ENCODE measurements at places on chromosomes 3 and 15. TPM values are rescaled to one million over a fixed set of nuclear protein-coding genes. Genes with fewer than 3 reads are reported as not detected.

COL6A5 gene
- polyA plus RNA-seq, result not detected

- no peak for DNase-seq
These were observed 127.2 kb downstream of the NFKBIZ start for GRCh38 chr3:101976473-101976872.

DNA sequence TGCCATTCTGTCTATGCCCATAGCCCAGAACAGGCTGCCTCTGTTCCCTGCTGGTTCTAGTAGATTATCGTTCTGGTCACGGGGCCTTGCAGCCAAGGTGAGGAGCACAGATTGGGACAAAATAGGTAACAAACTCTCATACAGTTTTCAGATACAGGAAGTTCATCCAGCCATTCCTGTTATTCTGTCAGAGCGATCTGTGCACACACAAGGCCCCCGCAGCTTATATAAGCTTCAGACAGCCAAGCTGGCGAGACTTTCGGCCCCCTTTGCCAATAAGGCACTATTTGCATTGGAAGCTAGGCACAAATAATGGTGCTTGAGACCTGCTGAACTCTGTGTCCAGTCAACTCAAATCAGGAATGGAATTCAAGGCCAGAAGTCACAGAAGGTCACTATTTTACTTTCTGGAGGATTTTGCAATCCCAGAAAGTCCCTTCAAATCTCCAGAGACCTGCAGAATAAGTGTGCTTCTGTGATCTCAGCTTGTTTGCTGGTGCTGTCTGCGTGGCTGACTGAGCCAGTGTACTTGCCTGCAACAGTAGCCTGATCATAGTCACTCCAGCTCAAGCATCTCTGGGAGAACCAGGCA is 69.4 kb downstream of the BFSP2 start:
- no peak for DNase-seq

GRCh38 chr3:161093895-161094294 is 11.3 kb downstream of the B3GALNT1 start:
- DNase-seq, result no peak

DNA sequence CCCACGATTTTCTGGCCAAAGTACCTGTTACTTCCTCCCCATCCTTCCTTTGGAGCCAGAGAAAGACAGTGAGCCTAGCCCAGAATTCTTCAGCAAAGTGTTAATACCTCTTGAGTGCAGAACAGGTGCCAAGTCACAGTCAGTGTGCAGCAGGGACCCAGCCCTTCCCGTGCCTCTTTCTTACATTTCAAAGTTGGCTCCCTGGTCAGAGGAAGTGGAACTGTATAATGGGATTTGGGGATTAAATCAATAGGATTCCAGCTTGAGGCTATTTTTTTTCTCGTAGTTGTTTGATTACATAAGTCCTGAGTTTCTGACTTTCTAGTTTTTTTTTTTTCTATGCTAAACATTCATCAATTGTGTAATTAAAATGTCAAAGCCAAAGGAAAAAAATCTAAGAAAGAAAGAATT is 52.6 kb upstream of the ABHD10 start:
- no peak for DNase-seq

DNA sequence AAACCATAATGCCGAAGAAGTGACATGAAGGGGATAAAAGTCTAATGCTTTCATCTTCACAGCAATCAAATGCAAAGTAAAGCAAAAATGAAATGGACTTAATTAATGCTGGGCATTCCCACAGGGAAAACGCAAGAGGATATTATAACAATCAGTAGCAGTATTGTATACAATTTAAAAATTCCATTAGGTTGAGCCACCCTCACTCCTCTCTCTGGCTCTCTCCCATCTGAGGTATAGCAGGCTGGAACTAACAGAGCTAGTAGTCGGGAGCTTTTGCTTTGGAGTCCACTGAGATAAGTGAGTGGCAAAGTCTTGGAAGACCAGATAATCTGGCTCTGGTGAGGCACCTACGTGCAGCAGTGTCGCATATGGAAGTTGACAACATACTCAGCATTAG is 33.9 kb downstream of the DET1 start:
- DNase-seq, result no peak

GRCh38 chr3:122929188-122930062 is 98.1 kb downstream of the SEMA5B start:
- DNase-seq, result no peak

- no peak for DNase-seq
These were observed 35.5 kb downstream of the FAH start for GRCh38 chr15:80188251-80188650.

DNA sequence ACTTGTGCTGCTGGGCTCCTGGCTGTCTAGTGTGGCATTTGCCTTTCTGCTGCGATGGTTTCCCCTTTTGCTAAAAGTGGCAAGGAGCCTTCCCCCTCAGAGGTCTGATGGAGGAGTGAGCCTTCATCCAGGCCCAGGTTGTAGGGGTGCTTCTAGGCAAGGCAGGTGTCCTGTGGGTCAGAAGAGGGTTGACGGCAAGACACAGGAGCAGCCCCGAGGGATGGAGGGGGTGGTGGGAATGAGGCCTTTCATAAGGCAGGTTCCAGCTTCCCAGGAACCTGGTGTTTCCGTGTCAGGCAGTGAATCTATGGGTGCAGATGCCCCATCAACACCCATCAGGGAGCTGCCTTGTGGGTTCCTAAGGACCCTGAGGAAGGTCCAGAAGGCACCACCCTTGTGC is 63.0 kb upstream of the TAMM41 start:
- no peak for DNase-seq

DNA sequence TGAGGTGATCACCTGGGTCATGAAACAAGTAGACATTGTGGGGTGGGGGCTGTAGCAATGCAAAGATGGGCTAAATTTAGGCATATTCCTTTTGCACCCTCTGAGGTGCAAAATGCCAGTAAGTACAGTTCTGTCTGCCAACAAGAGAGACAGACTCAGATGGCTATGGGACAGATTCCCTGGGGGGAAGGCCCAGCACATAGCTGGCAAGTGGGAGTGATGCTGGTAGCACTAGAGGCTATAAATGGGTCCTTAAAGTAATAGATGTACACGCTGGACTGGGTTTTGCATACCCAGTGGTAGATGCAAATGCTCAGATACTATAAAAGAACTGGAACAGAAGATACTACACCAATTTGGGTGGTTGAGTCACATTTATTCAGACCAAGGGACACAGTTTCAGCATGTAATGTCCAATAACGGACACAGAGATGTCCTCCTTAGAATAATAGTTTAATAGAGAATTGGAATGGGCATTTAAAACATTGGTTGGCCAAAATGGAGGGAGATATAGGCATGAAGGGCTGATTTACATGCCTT is 67.4 kb upstream of the RNU6-1 start:
- DNase-seq, result no peak

SLC2A2 gene
- polyA plus RNA-seq, result not detected

RUVBL1 gene
- 71.4 TPM for polyA plus RNA-seq

C3orf20 gene
- not detected for polyA plus RNA-seq

GRCh38 chr15:74585857-74586256 is 29.8 kb upstream of the CLK3 start:
- no peak for DNase-seq

CNTN4 gene
- polyA plus RNA-seq, result not detected

RPL4 gene
- polyA plus RNA-seq, result 1,070 TPM

SEMA3F gene
- polyA plus RNA-seq, result not detected

DNA sequence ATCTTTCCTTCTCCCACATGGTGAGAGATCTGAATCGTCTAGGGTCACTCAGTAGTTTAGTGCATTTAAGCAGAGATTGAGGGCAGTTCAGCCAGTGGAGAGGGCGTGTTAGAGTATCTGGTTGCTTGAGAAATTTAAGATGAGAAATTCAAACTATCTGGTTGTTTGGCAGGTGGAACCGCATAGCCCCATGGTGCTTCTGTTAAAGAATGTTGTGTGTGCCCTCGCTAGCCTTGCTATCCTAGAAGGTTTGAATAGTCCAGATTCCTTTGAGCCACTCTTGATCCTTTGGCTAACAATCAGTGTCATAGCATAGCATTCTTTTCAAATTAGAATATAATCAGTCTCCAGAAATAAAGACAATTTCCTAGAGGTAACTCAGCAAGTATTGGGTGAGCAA is 32.1 kb downstream of the ABHD17C start:
- no peak for DNase-seq

DNA sequence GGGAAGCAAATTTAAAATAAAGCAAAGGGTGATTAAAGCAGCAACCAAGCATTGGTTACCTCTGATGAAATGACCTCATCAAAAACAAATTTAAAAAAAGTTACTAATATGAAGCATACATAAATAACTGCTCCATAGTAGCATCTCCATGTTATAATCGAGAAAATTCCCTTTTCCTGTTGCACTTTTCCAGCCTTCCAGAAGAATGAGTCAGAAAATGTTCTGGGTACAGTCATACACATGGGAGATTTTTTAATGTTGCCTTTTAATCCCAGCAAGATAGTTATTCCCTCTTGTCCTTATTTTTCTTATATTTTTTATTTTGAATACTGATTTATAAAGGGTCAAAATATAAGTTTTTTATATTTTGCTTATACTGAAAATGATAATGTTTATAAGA is 2.6 kb upstream of the TMCO5A start:
- no peak for DNase-seq

DNA sequence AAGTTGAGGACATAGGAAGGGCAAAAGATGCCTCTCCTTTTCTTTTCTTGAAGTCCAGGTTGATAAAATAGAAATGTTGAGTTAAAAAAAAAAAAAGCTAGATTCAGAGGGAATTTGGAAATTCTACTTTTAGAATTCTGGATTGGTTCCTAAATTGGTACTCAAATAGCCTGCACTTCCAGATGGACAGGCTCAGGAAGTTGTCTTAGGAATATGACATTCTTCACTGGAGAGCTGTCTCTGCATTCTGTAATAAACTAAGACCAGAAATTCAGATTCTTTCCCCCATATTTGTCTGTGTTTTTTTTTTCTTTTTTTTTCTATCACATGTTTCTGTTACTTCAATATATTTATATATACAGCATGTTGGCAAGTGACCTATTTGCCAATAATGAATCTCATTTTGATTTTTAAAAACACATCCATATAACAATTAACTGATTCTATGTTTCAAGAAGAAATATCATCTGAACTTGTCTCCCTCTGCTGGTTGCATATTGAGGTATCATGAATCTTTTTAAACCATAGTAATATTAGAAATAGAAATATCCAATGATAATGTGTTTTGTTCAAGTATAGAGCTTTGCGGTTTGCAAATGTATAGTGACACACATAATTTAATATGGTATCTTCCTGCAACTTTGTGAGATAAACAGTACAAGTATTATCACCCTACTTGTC is 8.5 kb upstream of the LSAMP start:
- DNase-seq, result no peak

CAV3 gene
- polyA plus RNA-seq, result not detected

DNA sequence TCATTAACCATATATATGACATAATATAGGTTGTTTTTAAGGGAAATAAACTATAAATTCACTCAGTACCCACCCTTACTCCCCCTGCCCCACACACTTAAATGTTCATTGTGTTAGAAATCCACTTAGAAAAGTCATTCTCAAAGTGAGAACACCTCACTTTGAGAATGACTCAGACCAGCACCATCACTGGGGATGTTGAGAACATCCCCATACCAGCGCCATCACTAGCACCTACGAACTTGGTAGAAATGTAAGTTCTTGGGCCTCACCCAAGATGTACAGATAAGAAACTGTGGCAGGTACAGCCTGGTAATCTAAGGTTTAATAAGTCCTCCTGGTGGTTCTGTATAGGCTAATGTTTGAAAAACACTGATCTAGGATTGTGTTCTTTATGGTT is 362.6 kb downstream of the LPP start:
- no peak for DNase-seq

PLCH1 gene
- 0.02 TPM for polyA plus RNA-seq

WDR48 gene
- polyA plus RNA-seq, result 32.6 TPM

DNA sequence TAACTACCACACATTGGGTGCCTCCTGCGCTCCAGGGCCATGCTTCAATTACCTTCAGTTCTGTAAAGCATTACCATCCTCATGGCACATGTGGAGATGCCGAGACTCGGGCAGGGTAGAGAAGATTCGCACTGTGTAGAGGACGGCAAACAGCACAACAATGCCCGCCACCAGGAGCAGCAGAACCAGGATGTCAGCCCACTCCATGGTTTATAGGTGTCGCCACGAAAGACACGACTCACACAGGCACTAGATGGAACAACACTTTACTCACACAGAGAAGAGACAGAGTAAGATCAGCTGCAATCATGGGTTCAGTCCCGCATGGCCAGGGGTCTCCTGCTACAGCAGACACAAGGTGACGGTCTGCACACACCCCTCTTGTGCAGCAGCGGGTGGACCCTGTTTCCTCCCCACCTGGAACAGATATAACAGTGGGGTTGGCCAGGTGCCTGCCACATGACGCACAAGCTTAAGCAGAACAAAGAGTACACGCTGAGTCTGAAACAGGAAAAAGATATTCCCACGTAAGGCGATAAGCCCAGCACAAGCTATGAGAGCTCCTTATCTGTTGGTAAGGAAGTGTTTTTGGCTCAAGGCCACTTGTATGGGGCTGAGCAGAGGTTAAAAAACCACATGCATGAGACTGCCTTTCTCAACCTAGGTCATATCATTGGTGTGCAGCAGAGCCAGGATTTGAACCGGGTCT is 2.5 kb upstream of the TBC1D21 start:
- no peak for DNase-seq

- DNase-seq, result no peak
These were observed 370.9 kb downstream of the NSUN3 start for GRCh38 chr3:94433811-94434210.

DNASE1L3 gene
- not detected for polyA plus RNA-seq

PAK6 gene
- polyA plus RNA-seq, result 1.7 TPM

NPAP1 gene
- polyA plus RNA-seq, result not detected

DNA sequence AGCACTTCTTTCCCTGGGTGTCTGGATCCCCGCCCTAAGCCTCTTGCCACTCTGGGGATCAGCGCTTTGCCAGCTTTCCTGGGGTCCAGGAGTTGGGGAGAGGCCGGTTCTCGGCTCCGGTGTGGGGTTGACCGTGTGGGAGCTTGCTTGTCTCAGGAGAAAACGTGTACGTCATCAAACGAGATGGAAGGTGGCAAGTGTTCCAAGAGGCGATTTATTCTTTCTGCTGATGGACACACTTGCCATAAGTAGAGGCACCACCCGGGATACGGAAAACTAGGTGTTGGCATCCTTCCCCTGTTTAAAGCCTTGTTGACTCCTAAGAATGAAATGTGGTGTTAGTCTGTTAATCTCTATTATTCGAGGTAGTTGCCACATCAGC is 295 bp downstream of the ZWILCH start:
- DNase-seq, result no peak

- DNase-seq, result no peak
These were observed 117.8 kb downstream of the TFDP2 start for GRCh38 chr3:142031575-142031974.

GRCh38 chr15:41043276-41043951 is 72.7 kb downstream of the INO80 start:
- DNase-seq, result no peak

EPHA6 gene
- polyA plus RNA-seq, result not detected

LMCD1 gene
- 1.5 TPM for polyA plus RNA-seq

TMEM266 gene
- not detected for polyA plus RNA-seq

NANOGP8 gene
- polyA plus RNA-seq, result not detected

ADCY5 gene
- polyA plus RNA-seq, result not detected

All from CD4-positive, alpha-beta memory T cell (primary cell).